ENCODE measurements at places on chromosomes 1 and 21.

- DNase-seq: no peak
These were observed 2.5 kb downstream of the CFAP126 start for GRCh38 chr1:161365207-161365606.

- DNase-seq: no peak
These were observed 395.4 kb upstream of the BEND5 start for GRCh38 chr1:49171941-49172593.

GRCh38 chr21:16199539-16199938 is 469.8 kb downstream of the USP25 start:
- DNase-seq: no peak

- DNase-seq: no peak
These were observed 46.6 kb upstream of the MAB21L3 start for GRCh38 chr1:116064616-116065015.

GRCh38 chr1:42434340-42434739 is 21.5 kb downstream of the ZMYND12 start:
- no peak for DNase-seq

GRCh38 chr1:30313176-30313575 is 410.2 kb downstream of the MATN1 start:
- DNase-seq: no peak

DNA sequence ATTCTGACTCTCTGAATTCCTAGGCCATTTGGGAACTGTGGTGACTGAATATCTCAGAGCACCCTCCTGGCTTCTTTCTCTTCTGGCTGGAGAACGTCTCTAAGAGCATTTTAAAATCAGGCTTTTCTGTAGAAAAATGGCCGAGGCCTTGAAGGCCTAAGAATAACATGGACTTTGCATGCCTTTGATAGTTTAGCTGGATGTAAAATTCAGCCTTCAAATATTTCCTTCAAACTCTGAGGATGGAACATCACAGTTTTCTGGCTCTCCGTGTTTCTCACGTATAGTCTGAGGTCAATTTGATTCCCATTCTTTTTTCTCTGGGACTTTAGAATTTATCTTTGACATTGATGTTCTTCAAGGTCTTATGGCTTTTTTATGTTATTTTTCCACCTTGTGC is 34.0 kb downstream of the ARHGEF16 start:
- DNase-seq: no peak

DNA sequence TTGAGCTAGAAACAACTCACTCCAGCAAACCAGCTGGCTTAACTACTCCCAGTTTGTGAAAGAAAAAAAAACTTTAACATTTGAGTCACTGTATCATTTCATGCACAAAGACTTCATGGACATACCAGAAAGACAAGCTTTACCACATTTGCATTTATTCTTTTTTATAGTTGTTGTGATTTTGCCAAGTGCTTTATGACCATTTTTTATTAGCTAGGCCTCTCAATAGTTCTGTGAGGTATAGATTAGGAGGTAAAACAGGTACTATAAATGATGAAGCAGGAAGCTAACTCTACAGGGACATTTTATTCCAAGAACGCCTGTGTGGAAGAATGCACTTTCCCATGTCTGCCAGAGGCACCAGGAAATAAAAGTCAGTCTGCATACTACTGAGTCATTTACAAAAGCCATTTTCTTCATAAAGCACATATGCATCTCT is 8.2 kb upstream of the DENND1B start:
- DNase-seq: no peak

DNA sequence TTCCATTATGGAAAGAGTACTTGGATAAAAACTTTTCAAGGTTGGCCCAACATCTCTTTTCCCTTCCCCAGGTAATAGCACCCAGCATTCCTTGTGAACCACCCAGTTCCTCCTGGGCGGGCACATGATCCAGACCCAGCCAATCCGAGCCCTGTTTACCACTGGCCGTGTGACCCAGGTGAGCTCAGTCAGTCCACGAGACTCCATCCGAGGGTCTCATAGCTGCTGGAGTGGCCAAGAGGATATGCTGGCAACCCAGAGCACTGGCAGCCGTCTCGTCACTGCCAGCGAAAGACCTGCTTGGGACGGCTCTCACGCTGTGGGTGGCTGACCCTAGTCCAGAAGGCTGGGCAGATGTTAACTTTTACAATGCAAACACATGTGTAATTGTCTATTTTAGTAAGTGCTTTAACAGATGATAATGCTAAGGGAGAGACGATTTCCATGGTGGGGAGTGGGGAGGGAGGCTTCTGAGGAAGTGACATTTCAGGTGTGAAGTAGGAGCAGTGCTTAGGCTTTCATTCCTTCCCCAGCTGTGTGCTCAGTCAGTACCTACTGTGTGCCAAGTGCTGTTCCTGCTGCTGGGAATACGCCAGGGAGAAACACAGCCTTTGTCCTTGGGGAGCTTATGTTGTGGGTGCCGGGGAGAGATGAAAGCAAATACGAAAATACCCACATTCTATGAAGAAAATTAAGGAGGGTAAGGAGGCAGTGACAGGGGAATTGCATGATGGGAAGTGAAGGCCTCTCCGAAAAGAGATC is 24.5 kb downstream of the PARK7 start:
- no peak for DNase-seq

DNA sequence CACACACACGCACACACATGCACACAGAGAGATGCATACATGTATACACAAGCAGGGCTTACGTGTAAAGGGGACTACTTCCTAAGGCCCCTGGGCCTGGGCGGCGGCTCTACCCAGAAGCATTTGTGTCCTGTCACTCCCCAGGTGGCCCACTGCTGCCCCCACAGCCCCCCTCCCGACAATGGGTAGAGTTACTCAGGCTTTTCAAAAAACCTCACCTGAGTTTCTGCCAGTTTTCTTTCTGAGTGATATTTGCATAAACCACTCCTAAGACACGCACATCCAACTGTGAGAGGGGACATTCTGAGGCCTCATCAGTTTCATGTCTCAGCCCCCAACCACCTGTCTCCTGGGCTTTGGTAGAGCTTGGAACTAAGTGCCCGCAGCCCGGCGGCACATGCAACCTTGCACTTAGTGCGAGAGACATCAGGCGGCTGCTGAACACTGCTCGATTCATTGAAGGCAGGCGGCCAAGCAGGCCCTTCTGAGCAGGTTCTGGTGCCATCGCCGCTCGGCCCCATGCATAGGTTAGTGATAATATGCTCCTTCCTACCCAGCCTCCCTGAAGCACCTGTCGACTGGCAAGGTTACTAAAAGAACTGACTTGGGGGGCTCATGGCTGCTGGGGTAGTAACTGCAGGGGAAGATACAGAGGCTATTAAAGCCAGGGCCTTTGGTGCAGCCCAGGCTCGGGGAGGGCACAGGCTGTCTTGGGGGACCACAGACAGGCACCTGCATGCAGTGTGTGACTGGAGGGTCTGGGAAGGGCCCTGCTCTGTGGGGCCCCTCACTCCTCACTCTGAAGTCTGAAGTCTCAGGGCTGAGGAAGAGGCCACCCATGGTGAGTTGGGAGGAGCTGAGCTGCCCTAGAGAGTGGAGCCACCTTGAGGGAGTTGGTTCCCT is 364.2 kb upstream of the VAMP3 start:
- no peak for DNase-seq

DNA sequence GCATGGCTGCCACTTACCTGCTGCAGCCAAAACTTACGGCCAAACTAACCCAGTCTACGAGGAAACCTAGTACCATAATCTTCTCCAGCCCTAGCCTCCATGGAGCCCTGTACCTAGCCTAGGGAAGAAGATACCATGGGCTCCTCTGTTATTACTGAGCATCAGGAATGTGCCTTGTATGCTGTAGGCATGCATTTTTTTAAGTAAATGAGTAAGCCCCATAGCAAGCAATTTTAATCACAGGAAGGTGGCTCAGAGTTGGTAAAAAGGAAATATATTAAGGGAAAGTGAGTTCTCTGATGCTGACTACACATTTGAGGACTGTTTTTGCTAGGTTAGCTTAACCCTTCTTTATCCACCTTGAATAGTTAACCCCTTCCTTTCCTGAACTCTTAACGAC is 21.2 kb downstream of the NFASC start:
- DNase-seq: no peak

DNA sequence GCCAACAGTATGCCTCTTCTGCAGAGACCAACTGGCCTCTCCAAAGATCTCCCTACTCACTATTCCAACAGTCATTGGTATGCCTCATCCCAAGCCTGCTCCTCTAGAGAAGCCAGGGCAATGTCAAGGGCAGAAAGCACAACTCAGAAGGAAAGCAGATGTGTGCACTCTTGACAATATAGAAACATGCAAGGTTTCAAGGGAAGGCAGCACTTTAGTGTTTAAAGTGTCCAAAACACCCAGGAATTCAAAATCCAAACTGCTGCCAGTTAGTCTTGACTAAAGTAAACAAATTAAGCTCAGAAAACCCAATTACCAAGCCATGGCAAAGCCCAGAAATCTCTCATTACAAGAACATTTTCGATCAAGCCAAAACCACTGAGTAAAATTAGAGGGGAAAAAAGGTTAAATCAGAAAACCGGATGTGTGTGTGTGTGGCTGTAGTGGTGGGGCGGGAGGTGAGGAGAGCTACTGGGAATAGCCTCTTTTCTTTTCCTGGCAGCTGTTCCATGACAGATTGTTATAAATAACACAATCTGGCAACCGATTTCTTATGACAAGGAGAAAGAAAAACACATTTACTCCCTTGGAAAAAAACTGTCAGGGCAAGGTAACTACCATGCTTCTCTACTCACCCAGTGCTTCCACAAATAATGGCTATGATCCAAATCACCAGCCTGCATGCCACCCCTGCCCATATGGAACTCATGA is 39.2 kb downstream of the EIF2B3 start:
- DNase-seq: no peak

GRCh38 chr21:44301961-44302406 is 2.1 kb downstream of the PFKL start:
- DNase-seq: no peak

DNA sequence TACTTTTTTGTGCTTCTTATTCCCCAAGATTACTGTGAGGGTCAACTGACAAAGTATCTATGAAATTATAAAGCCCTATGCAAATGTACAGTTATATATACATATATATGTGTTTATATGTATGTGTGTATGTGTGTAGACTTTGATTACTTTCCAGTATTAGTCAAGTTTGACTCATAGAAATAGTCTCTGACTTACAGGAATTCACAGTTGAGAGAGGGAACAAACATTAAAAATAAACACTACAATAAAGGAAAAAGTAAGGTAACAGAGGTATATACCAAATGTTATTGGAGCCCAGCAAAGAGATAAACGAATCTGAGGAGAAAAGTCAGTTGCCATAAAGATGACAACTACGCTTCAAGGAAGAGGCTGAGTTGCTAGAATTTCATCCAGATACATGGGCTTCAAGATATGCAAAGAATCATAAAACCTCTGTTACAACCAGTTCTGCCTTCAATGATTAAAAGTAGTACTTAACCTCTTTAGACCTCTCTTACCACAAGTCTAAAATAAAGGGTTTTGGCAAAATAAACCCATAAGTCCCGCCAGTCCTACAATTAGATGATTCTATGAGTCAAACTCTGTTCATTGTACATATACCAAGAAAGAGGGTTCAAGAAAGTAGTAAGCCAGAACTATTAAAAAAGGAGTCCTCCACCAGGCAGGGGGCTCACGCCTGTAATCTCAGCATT is 7.2 kb downstream of the IFT25 start:
- no peak for DNase-seq

DNA sequence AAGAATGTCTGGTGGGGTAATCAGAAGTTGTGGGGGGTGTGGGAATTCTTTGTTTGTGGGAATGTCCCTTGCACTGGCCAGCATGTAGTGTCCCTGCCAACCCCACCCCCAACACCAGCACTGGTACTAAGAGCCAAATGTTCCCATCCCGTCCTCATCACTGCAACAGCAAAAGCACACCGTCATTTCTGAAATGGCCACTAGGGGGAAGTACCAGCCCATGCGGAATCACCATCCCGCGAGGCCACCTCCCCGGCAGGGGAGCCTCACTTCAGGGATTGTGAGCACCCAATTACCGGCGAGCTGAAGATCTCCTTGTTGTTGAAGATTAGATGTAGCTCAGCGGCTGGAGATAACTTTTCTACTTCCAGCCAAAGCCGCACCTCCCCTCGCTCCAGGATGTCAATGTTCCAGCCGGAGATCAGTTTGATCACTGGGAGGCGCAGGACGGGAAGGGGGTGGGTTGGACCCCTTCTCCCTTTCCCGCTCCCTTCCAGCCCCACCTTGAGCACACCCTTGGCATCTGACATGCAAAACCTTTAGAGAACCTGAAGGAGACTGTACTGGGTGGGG is 41.0 kb downstream of the MYOM3 start:
- peak; percentile 61 for DNase-seq

GRCh38 chr1:149915429-149916192 is 2.0 kb downstream of the SV2A start:
- no peak for DNase-seq

GRCh38 chr1:171427852-171428471 is 57.4 kb upstream of the PRRC2C start:
- no peak for DNase-seq

DNA sequence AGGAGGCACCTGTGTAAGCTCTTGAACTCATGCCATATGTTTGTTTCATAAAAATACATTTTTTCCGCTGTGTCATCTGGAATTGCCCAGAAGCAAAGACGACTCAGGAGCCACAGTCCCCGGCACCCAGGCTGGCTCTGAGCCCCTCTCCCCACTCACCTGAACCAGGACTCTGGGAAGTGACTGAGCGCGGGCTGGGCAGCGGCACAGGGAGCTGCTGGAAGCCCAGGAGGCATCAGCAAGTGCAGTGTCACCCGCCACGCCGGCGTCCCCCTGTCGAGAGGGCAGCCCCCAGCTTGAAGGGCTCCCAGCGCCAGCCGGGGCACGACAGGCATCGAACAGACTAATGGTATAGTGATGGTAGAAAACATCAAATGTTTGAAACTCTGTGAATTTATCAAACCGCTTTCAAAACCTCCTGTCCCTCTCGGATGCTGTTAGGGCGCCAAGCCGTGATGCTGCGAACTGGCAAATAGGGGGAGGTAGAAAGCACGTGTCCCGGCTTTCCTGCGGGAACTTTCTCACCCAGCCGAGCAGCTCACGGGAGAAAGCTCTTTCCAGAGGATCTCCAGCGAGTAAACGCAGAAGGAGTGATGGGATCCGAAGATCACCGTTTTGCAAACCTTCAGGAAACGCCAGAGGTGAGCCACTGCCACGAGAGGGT is 57.8 kb upstream of the COL18A1 start:
- DNase-seq: no peak

DNA sequence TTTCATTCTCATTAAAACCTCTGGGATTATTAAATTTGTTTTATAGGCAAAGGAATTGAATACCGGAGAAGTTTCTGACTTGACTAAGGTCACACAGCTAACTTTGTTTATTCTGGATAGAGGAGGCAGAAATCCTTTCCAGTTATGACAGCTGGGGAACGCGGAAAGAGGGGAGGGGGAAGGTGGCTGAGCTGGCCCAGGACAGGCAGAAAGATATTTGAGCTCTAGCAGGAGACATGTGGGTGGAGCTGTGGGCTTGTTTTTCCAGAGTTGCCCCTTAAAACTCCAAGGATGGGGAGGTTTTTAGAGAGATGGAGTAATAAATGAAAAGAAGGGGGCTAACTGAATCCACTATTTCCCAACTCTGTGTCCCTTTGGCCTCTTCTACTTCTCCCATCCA is 27.8 kb downstream of the FOXD2 start:
- DNase-seq: no peak

- no peak for DNase-seq
These were observed 7.9 kb upstream of the FUBP1 start for GRCh38 chr1:77986810-77987209.

- no peak for DNase-seq
These were observed 114.7 kb downstream of the TNR start for GRCh38 chr1:175628548-175629317.

GRCh38 chr1:172561252-172561651 is 28.3 kb downstream of the SUCO start:
- DNase-seq: no peak

Measured in AML-193 (cell line).